ENCODE measurements at places on chromosomes 1 and 21. TPM values are rescaled to one million over a fixed set of nuclear protein-coding genes. Genes with fewer than 3 reads are reported as not detected.

Gene SPRR2E
- not detected for total RNA-seq

Gene PRDX6
- 637 TPM for total RNA-seq

Gene WNT3A
- not detected for total RNA-seq

Gene LRRC7
- total RNA-seq: 0.22 TPM

Gene ZNF644
- 46.9 TPM for total RNA-seq

Gene ASCL5
- not detected for total RNA-seq
